Fibroblast of skin of left quadriceps (primary cell): ENCODE measurements at places on chromosomes 5 and 9.

GRCh38 chr5:149400304-149400703 lies 21.2 kb upstream of the IL17B start:
- no peak for DNase-seq

GRCh38 chr5:95565280-95565920 lies 10.5 kb downstream of the ARSK start:
- peak; percentile 26 for DNase-seq

GRCh38 chr5:97089149-97089801 lies 53.1 kb downstream of the LIX1 start:
- no peak for DNase-seq

GRCh38 chr5:118270526-118270925 lies 717.8 kb downstream of the DTWD2 start:
- no peak for DNase-seq

DNA sequence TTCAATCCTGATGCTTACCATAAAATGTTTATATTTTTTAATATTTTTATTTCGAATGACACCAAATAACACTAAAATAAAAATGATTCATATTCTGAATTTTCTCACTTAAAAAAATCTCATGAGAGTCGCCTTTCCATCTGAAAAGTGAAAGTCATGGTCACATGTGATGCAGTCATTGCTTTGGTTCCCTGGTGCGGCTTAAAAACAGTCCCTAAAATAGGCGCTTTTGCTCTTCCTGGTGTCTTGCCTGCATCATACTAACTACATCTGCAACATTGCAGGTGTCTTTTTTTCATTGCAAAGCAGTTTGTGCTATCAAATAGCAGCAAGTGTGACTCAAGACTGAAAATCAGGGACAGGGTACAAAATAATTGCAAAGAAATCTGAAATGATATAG lies 185.2 kb upstream of the NREP start:
- DNase-seq = no peak
